Transverse colon (tissue), 4 donors: ENCODE measurements at places on chromosomes 7 and 10. TPM values are rescaled to one million over a fixed set of nuclear protein-coding genes. Genes with fewer than 3 reads are reported as not detected.

Gene CLEC2L
- total RNA-seq, result not detected

Gene SFMBT2
- 2.6 TPM for total RNA-seq

Gene LRRTM3
- total RNA-seq, result not detected

Gene AKR1C4
- total RNA-seq, result not detected

Gene WEE2
- total RNA-seq, result not detected

DNA sequence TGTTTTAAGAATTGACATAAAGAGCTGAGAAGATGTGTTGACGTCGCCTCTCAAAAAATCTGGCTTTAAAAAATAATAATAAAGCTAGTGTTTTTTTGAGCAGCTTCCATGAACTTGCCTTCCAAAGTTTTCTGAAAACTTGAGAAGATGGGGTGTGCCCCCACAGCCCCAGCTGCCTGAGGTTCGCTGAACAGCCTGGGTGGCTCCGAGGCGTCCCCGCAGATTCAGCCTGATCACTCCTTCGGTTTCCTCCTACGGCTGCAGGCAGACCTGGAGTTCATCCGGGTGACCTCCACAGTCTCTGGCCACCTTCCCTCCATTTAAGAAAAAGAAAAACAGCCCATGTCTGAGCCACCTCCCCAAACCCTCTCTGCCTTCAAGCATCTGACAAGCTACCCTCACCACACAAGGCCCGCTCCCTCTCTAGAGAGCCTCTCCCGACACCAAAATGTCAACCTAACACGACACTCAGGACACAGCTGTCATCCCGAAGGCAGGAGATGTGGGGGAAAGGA is 177.8 kb downstream of the PTPRN2 start:
- no peaks in the 10 kb centered on the region for H3K27me3 ChIP-seq
- no peak for DNase-seq
- no peak overlapping the region for H3K4me3 ChIP-seq
- H3K27ac ChIP-seq, result no peak overlapping the region

DNA sequence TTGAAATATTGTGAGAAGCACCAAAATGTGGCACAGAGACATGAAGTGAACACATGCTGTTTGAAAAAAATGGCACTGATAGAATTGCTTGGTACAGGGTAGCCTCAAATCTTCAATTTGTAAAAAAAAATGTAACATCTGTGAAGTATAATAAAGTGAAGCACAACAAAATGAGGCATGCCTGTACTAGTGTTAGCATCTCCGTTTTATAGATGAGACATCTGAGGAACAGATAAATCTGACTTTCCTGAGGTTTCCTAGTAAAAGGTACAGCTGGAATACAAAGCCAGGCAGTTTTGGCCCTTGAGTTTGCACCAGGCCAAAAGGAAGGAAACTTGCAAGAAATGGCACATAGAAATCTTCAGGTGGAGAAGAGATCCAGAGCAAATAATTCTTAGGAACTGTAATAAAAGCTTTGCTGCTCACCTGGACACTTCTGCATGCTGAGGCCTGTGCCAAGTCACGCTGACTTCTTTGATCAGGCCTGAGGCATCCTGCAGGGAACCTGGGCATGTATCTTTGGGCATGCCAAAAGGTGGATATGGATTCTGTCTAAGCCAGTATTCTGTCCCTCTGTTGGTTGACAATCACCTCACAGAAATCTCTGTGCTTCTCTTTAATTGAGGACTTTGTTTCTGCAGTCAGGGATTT is 251.5 kb upstream of the PLPP4 start:
- no peaks in the 10 kb centered on the region for H3K4me1 ChIP-seq
- H3K4me3 ChIP-seq, result no peak overlapping the region
- DNase-seq, result no peak
- H3K27me3 ChIP-seq, result no peaks in the 10 kb centered on the region
- H3K27ac ChIP-seq, result no peak overlapping the region

- peaks cover 3% of the 10 kb centered on the region for H3K36me3 ChIP-seq
- H3K27me3 ChIP-seq, result no peaks in the 10 kb centered on the region
- peaks cover 20% of the 10 kb centered on the region for H3K4me1 ChIP-seq
- peak overlapping the region; percentile 99 for H3K27ac ChIP-seq
Measured at GRCh38 chr10:1047937-1048336, 982 bp downstream of the IDI1 start.

DNA sequence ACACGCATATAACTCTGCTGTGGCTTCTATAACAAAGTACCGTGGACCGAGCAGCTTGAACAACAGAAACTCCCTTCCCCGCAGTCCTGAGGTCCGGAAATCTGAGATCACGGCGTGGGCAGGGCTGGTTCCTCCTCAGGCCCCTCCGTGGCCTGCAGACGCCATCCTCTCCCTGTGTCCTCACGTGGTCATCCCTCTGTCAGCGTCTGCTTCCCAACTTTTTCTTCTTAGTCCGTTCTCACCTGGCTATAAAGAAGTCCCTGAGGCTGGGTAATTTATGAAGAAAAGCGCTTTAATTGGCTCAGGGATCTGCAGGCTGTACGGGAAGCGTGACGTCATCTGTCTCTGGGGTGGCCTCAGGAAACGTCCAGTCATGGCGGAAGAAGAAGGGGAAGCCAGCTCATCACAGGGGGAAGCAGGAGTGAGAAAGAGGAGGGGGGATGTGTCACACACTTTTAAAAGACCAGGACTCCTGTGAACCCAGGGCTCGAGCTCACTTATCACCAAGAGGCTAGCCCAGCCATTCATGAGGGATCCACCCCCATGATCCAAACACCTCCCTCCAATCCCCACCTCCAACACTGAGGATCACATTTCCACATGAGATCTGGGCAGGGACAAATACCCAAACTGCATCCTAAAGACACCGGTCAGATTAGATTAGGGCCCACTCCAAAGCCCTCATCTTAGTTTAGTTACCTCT is 91.2 kb upstream of the INSIG1 start:
- peak overlapping the region; percentile 51 for H3K27ac ChIP-seq
- no peak overlapping the region for H3K4me3 ChIP-seq
- peak; percentile 56 for DNase-seq
- no peaks in the 10 kb centered on the region for H3K27me3 ChIP-seq

- H3K4me1 ChIP-seq, result no peaks in the 10 kb centered on the region
- no peak for DNase-seq
- no peaks in the 10 kb centered on the region for H3K27me3 ChIP-seq
- H3K27ac ChIP-seq, result no peak overlapping the region
- no peaks in the 10 kb centered on the region for H3K36me3 ChIP-seq
- no peak overlapping the region for H3K4me3 ChIP-seq
Measured at GRCh38 chr7:46385662-46386309, 464.7 kb upstream of the IGFBP3 start.

DNA sequence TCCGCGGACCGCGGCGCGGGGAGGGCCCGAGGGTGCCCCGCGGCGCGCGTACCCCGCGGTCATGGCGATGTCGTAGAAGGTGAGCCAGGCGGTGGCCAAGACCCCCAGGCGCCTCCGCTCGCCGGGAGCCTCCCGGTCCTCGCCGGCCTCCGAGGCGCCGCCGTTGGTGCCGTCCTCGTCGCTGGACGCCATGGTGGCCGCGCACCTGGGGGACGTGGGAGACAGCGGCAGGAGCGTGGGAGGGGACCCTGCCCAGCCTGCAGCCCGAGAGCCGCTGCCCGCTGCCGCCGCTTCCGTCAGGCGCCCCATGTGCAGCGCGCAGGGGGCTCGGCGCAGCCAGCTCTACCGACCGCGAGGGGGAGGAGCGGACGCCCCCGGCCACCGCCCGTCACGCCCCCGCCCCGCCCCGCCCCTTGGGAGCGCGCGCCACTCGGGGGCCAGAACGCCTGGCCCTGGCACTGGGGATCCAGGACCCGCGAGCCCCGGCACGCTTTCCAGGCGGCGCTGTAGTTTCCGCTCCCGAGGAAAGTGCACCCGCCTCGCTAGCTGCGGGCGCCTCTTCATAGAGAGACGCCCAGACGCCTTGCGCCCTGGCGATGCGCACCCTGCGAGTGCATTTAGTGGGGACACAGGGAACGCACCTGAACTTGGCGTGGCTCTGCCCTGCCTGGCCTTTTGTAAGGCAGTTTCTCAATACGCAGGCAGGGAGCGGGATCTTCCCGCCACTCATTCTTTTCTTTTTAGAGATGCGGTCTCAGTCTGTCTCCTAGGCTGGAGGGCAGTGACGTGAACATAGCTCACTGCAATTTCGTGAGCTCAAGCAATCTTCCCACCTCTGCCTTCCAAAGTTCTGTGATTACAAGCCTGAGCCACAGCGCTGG is at the start of gene HACD1:
Gene HACD1, minus strand, starts transcription at position 344 of the 881 bp plus-strand sequence. Its CDS starts 35 bp downstream, at position 309.
- H3K4me3 ChIP-seq, result peak within 1 kb of the TSS; percentile 80
- no peaks in the 10 kb centered on the region for H3K36me3 ChIP-seq
- no peaks in the 10 kb centered on the region for H3K4me1 ChIP-seq
- H3K27me3 ChIP-seq, result peaks cover 22% of the 10 kb centered on the region

DNA sequence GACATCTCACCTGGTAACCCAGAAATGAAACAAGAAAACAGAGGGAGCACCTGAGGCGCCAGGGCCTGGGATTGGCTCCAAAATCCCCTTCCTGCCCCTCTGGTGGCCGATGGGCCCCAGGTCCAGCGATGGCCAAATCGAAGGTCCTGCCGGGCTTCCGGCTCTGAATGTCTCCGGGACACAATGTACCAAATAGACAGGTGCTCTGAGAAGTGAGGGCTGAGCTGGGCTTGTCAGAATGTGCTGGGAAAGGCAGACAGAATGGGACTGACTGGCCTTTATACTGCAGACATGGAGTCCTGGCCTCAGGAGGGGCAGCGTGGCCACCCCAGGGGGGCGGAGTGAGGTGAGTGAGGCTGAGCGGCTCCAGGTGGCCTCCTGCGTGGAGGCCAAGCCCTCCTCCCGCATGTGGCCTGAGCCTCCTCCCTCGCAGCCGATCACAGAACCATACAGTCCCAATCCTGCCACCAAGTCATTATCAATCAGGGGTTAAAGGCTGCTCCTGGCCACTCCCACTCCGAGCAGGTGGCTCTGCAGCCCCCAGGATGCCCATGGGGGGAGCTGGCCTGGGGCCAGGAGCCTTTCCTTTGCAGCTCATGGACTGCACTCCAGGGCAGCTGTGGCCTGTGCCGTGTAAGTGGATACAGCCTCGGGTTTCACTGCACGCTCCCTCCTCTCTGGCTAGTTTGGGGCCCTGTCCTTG is 185.5 kb downstream of the ADARB2 start:
- H3K36me3 ChIP-seq, result no peaks in the 10 kb centered on the region
- DNase-seq, result no peak
- H3K27ac ChIP-seq, result no peak overlapping the region
- no peaks in the 10 kb centered on the region for H3K27me3 ChIP-seq
- H3K4me3 ChIP-seq, result no peak overlapping the region

DNA sequence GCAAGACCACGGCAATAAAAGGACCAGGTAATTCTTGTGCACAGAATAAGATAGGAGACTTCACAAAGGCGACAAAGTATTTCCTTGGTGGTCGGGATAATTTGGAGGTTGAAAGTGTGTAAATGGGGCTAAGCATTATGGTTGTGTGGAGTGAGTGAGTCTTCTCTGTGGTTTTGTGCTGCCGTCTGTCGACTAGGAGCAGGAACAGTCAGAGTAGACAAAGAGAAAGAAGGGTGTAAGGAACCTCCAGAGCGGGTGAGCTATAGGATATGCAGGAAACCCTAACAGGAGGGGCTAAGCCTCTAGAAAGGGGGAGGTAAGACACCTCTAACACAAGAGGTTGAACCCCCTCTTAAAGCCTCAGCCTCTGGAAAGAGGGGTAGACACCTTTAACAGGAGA is 201.6 kb downstream of the SH2D4B start:
- no peak overlapping the region for H3K4me3 ChIP-seq
- no peaks in the 10 kb centered on the region for H3K36me3 ChIP-seq
- H3K27me3 ChIP-seq, result no peaks in the 10 kb centered on the region
- no peaks in the 10 kb centered on the region for H3K4me1 ChIP-seq
- DNase-seq, result no peak

- no peak for DNase-seq
- H3K27me3 ChIP-seq, result no peaks in the 10 kb centered on the region
- no peak overlapping the region for H3K4me3 ChIP-seq
- H3K4me1 ChIP-seq, result no peaks in the 10 kb centered on the region
- H3K36me3 ChIP-seq, result no peaks in the 10 kb centered on the region
Measured at GRCh38 chr10:74079936-74080590, 70.6 kb downstream of the AP3M1 start.

- H3K36me3 ChIP-seq, result no peaks in the 10 kb centered on the region
- H3K4me3 ChIP-seq, result no peak overlapping the region
- H3K27ac ChIP-seq, result no peak overlapping the region
Measured at GRCh38 chr7:127807340-127807739, 155.3 kb downstream of the SND1 start.

DNA sequence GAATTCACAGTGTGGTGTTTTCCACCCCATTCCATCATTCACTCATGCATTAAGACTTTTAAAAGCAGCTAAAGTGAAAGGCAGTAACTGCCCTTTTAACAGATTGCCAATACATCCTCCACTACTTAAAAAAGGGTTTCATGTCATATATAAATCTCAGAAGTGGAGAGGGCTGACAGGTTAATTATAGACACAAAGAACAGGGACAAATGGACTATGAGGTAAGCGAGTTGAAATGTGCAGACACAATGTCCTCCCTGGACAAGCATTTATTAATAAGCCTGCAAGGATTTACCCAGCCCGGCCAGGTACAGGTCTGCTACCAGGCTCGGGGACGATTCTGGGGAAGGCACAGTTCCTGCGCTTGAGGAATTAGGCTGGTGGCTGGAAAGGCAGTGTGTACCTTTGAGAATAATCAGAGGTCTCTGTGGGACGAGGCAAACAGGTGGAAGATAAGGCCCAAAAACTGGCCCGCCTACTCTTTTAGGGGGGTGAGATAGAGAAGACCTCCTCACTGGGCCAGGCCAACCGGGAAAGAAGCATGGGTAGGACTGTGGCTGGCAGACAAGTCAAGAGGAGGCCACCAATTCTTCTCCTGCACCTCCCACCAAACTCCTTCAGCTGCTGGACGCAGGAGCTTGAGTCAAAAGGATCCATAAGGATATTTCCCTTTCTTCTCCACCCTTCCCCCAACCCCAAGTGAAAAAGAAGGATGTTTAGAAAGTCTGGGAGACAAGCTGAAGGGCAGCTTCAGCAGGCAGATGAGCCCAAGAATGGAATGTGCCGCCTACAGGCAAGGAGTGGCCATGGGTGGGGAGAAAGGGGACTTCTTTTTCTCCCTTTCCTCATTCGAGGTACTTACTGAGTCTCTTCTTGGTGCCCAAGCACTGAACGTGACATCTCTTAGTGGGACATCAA is 1.5 kb downstream of the PDLIM1 start:
- no peaks in the 10 kb centered on the region for H3K36me3 ChIP-seq
- peak overlapping the region; percentile 88 for H3K4me3 ChIP-seq
- peaks cover 38% of the 10 kb centered on the region for H3K4me1 ChIP-seq
- H3K27me3 ChIP-seq, result peaks cover 6% of the 10 kb centered on the region

- H3K4me1 ChIP-seq, result no peaks in the 10 kb centered on the region
- no peak overlapping the region for H3K4me3 ChIP-seq
- no peak for DNase-seq
- no peaks in the 10 kb centered on the region for H3K27me3 ChIP-seq
- no peaks in the 10 kb centered on the region for H3K36me3 ChIP-seq
- no peak overlapping the region for H3K27ac ChIP-seq
Measured at GRCh38 chr7:8536431-8536830, 103.0 kb downstream of the NXPH1 start.

DNA sequence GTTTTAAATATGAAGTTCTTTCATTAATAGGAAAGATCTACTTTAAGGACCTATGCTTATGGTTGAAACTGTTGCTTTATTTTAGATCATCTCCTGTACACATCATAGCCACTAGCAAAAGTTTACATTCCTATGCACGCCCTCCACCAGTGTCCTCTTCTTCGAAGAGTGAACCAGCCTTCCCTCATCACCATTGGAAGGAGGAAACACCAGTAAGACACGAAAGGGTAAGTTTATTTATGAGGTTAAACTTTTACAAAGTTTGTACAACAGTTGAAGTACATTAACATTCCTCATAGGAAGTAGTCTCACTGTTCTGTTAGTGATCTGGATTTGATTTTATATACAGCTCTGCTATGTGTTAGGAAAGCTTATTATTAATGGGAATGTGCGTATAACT is 16.9 kb downstream of the HBP1 start:
- peaks cover under 1% of the 10 kb centered on the region for H3K4me1 ChIP-seq
- H3K27ac ChIP-seq, result no peak overlapping the region
- no peak overlapping the region for H3K4me3 ChIP-seq
